ENCODE measurements at places on chromosomes 6 and 20.

GRCh38 chr20:57040466-57040865 lies 226.0 kb downstream of the BMP7 start:
- no peak for DNase-seq

DNA sequence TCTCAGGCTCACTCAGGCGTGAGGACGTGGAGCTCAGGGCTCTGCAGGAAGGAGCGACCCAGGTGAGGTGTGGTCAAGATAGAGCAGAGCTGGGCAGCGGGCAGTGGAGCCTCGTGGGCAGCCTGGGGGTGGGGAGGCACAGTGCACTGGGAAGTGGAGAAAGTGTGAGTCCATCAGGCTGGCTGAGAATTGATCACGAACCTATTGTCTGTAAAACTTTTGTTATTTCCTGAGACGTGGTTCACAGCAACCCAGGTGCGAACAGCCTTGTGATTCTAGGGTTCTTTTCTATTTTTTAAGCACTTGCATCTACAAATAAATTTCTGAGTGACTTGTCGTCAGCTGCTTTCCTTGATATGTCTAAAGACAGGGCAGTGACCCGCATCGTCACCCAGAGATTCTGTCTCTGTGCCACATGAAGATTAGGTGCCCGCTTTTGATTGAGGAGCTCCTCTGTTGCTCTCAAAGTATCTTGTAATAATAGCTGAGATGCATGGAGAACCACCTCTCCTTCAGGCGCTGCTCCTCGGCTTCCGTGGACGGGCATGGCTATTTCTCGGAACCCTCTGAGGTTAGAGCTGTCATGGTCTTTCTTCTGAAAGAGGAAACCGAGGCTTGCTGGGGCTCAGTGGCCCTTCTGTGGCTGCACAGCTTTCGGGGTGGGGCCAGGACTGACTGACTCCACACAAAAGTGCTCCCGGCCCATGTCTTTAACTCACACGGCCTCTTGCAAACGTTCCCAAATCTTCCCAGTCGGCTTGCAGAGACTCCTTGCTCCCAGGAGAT lies 662 bp upstream of the CCR6 start:
- DNase-seq, result peak; percentile 69

- no peak for DNase-seq
Measured at GRCh38 chr6:81241126-81242041, 511.1 kb downstream of the TENT5A start.

DNA sequence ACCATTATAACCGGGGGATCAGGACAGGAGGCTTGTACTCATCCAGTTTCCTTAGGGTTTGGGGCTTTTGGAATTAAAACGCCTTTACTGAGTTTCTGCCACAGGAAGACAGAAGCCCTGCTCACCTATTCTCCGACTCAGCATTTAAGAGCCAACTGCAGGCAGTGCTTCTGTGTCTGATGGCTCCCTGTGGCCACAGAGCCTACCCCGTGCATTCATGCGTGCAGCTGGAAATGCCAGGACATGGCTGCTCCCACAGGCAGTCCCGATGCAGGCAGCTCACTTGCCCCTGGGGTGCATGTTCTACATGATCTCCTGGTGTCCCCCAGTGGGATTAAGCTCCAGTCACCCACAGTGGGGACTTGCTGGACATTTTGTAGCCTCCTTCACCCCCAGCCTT lies 22.2 kb downstream of the ZNF831 start:
- no peak for DNase-seq

DNA sequence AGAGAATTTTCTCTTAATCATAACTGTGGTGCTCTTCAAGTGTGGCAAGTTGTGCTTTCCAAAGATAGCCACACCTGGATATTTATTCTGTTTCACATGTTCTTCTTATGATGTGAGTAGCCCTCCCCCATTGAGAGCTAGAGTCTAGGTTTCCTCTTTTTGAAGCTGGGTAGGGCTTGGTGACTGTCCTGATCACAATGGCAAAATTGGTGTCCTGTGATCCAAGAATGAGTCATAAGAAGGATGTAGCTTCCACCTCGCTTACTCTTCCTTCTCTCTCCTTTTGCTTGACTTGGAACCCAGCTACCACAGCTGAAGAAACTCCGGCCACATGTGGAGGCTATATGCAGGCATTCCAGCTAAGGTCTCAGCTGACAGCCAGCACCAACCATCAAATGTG lies 7.4 kb upstream of the IGF2R start:
- no peak for DNase-seq

DNA sequence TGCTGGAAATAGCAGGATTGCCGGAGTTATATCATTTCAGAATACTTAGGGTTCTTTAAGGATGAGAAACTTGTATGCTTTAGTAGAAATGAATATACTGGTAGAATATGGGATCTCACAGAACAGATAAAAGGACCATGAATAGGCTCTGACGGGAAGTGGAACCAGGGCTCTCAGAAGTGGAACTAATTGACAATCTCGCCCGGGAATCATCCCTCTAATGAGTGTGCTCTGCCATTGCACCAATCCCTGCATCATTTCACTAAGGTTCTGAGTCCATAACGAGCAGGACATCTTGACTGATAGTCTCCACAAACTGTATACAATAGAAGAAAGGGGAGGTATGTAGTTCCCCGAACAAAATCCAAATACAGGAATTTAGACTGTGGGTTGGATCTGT lies 150.1 kb downstream of the COL9A1 start:
- no peak for DNase-seq

- no peak for DNase-seq
Measured at GRCh38 chr20:63005365-63005861, 1.4 kb downstream of the BHLHE23 start.

DNA sequence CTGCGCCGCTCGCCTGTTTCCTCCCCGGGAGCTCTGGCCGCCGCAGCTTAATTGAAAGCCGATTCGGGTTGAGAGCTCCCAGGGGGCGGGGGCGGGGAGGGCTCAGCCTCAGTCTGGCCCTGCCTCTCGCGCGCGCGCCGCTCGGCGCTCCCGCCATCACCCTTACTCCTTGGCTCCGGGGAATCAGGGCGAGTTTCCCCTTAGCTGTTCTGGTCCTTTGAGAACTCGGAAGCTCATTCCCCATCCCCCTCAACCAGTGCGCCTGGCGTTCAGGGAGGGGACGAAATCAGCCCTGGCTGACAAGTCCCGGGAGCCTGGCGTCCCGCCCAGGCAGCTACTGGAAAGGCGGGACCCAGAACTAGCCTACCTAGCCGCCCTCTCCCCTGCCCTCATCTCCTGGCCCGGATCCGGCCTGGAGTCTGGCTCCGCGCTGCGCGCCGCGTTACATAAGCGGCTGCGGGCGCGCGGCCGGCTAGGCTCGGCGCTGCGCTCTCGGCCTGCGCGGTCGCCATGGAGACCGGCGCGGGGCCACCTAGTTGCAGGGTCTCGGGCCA lies 2.8 kb downstream of the SLC12A5 start:
- no peak for DNase-seq

DNA sequence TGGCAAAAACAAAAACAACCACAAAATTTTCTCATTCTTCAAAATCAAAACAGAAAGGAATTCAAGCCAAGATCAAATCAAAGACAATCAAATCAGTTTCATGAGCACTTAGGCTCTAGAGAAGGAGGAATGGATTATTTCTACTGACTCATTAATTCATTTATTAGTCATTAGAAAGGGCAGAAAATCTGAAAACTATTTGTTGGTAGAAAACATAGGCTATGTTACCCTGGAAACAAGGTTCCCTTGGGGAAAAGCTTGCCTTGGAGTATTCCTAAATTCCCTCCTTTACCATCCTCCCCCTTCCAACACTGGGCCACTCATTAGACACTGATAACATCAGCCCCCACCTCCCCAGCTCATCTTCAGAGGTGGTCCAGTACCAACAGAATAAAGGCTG lies 17.5 kb downstream of the KIF16B start:
- no peak for DNase-seq

DNA sequence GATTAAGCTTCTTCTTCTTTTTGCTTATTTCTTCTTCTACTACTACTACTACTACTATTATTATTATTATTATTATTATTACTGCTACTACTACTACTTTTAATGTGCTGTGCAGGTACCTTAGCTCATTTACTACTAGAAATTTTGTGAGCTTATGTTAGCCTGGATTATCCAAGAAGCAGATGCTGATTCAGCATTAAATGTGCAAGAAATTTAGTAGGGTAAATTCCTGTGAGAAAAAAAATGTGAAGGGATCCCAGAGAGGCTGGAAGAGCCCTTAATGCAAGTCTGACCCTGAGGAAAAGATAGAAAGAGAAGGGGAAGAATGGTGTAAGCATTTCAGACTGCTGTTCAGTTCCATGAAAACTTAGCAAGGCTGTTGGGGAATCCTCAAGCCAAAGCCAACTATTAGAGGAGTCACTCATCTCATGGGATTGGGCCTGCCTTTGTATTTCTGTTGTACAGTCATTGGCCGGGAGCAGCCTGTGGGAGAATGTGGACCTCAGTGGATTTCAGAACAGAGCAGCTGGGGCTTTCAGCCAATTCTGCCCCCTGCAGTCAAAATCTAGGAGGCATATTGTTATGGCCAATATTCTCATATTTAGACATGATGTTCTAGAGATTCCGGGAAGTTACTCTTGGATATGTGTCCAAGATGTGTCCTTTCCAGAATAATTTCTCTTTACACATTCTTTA lies 37.2 kb upstream of the TSPYL1 start:
- no peak for DNase-seq

- no peak for DNase-seq
Measured at GRCh38 chr20:43188234-43188653, 1.5 kb downstream of the PTPRT start.

GRCh38 chr20:62647521-62648317 lies 5.4 kb downstream of the SLCO4A1 start:
- no peak for DNase-seq

DNA sequence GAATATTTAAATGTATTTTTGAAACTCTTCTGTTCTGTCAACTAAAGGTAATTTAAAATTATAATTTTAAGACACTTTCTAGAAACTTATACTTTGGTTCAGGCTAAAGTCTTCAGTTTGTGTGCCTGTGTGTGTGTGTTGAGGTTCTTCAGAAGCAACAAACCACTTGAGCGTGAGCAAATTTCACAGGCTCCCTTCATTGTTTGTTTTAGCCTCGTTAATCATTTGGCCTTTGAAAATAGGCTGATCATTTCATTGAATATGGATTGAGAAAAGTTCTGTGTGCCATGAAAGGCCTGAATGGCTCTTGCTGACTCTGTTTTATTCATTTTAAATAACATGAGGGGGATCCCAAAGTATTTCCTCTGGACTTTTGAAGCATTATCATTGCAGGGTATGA lies 420.1 kb downstream of the CDKAL1 start:
- DNase-seq, result no peak

DNA sequence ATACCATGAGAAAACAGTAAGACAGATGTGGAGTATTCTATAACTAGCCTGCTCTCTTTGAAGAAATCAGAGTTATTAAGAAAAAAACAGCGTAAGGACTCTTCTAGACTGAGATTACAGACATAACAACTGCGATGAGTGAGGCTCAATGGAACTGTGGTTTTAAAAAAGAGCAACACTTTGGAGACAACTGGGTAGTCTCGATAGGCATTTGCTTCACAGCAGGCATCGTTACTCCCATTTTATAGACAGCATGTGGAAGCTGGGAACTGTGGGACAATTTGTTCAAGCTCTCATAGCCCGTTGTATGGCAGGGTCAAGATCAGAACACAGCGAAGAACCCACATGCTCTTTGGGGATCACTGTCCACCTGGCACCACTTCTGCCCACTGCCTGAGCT lies 4.6 kb downstream of the FKBP1A start:
- no peak for DNase-seq

GRCh38 chr6:170290296-170291128 lies at the start of gene DLL1:
Gene DLL1, minus strand, starts transcription at chr6:170291078. Its CDS starts 939 bp downstream, at chr6:170290139.
- DNase-seq, result peak; percentile 29

DNA sequence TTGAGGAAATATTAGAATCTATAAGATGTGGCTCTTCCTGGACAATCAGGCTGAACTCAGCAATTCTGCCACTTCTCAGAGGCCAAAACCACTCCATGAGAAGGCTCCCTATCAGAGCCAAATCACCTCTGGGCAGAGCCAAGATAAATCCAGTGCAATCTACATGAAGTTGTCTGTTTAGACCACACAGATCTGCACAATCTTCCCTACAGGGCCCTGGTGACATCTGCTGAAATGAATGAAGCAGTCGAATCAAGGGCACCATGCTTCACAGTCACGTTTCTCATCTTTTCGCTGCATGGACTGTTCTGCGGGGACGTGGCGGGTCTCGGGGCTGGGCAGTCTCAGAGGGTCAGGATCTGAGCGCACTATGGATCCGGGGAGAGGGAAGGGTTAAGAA lies 60.1 kb upstream of the CD93 start:
- no peak for DNase-seq

DNA sequence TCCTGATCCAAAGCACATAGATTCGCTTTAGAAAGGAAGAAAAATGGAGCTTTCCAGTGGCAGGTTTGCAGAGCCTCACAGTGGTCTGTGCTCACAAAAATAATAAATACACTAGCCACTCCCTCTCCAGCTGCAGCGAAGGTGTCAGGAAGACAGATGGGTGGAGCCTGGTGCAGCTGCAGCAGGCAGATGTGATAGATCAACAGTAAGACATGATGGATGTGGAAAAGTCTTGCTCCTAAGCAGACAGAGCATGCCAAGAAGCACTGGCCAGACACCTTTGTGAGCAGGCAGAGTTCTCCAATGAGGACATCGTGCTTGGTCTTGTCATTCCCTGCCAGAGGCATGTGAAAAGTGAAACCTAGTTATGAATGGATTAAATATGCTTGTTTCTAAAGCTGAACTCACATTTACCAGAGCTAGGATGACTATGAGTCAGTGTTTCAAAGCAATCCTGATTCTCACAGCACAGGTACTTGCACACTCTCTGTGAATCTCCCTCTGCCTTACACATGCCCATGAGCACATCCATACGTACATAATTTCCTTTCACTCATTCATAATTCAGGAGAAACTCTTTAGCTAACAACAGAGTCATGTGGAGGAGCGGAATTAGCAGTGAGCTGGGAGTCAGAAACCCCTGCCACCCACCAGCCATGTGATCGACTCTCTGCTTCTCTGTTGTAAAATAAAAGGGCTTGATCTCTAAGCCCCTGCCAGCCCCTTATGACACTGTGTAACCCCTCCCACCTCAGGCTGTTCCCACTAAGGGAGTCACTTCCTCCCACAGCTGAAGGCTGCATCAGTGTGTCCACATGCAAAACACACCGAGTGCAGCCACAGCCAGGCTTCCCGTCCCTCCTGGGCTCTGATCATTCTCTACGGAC lies 111.2 kb downstream of the SCML4 start:
- DNase-seq, result peak; percentile 34

GRCh38 chr20:33730946-33731692 lies 677 bp upstream of the ZNF341 start:
- no peak for DNase-seq

DNA sequence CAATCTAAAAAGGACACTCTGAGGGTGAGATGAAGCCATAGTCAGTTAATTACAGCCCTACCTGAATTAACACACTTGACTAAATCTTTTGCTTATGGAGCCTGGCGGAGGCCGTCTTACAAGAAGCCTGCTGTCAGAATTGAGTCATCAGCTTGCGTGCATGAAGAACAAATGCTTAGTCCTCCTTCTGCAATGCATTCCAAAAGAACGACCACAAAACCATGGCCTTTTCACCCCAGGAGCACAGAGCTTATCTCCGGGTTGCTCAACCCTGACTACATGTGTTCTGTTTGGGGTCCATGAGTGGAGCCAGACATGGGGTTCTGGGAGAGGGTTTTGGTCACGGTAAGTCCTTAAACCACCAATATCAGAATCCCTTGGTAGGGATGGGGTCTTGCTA lies 318.1 kb downstream of the CLIC5 start:
- DNase-seq, result no peak

- no peak for DNase-seq
Measured at GRCh38 chr6:63816982-63817436, 181.4 kb downstream of the PHF3 start.

GRCh38 chr20:21684671-21685070 lies 20.8 kb upstream of the PAX1 start:
- no peak for DNase-seq

- DNase-seq, result peak; percentile 8
Measured at GRCh38 chr20:24971376-24972101, 21.0 kb downstream of the APMAP start.

- DNase-seq, result no peak
Measured at GRCh38 chr6:24891004-24891403, 44.8 kb downstream of the RIPOR2 start.

All from activated CD4-positive, alpha-beta memory T cell treated with anti-CD3 and anti-CD28 coated beads, Interleukin-2, amount 10 ng/mL, durations not matched to agents 7 days and 5 days (primary cell).